ENCODE measurements at places on chromosomes 1 and 21.

DNA sequence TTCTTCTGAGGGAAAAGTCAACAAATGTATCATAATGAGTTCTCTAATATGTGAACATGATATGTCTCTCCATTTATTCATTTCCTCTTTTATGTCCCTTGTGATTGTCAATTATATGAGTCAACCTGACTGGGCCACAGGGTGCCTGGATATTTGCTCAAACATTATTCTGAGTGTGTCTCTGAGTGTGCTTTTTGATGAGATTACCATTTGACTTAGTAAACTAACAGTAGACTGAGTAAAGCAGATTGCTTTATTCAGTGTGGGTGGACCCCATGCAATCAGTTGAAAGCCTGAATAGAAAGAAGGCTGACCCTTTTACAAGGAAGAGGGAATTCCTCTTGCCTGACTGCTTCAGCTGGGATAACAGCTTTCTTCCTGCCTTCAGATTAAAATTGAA is 142.6 kb downstream of the SLC35F3 start:
- DNase-seq, result no peak

GRCh38 chr1:248697907-248698306 is 4.7 kb downstream of the OR14I1 start:
- DNase-seq, result no peak

DNA sequence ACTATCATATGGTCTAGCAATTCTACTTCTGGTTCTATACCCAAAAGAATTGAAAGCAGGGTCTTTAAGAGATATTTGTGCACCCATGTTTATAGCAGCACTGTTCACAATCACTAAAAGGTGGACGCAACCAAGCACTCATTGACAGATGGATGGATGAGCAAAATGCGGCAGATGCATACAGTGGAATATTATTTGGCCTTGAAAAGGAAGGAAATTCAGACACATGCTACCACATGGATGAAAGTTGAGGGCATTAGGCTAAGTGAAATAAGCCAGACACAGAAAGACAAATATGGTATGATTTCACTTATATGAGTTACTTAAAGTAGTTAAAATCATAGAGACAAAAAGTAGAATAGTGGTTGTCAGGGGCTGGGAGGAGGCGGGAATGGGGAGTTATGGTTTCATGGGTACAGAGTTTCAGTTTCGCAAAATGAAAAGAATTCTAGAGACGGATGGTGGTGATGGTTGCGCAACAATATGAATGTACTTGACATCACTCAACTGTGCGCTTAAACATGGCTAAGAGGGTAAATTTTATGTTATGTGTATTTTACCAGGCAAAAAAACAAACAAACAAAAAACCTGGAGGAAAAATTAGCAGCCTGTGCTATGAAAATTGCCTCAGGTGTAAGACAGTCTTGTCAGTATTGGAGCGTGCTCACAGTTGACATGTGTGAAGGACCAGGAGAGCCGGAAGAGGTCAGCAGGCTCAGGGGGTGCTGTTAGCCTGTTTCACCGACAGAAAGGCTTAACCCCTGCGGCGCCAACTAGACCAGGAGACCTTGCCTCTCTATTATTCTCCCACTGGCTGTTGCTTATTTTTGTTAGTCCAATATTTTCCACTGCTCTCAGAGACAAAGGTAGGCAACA is 26.5 kb downstream of the CD247 start:
- DNase-seq, result no peak

- DNase-seq, result no peak
These were observed 93.7 kb downstream of the HHIPL2 start for GRCh38 chr1:222454186-222454585.

DNA sequence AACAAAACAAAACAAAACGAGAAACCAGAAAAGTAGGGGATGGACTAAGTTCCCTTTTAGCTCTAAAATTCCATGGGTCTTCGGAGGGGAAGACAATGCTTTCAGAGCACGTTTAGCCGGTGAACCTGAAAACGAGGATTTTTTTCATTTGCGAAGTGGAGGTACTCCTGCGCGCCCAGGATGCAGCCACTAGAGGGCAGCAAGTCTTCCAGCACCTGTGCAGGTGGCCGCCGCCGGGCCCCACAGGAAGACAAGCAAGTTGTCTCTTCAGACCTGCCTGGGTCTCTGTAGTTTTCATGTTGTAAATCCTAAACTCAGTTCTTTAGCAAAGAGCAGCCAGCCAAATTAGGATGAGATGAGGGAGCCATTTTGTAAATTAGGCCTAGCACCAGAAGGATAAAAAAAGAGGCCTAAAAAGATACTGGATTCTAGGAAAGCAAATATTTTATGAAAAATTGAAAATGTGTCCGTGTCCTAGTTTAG is 17.7 kb upstream of the SNX27 start:
- DNase-seq, result peak; percentile 62

DNA sequence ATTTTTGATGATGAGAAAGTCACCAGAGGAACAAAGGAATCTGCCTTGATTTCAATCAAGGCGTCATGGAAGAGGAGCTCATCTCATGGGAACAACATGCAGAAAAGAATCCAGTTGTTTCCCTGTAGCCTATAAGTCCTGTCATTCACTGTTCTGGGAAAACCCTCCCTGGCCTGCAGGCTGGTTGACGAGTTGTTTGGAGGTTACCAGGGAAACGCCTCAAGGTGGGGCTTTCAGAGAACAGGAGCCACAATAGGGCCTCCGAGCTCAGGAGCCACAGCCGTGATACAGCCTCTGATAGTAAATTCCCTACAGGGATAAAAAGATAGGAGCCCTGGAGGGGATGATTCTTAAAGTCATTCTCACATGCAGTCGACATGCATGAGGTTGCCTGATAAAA is 135.2 kb downstream of the PSMG1 start:
- no peak for DNase-seq

DNA sequence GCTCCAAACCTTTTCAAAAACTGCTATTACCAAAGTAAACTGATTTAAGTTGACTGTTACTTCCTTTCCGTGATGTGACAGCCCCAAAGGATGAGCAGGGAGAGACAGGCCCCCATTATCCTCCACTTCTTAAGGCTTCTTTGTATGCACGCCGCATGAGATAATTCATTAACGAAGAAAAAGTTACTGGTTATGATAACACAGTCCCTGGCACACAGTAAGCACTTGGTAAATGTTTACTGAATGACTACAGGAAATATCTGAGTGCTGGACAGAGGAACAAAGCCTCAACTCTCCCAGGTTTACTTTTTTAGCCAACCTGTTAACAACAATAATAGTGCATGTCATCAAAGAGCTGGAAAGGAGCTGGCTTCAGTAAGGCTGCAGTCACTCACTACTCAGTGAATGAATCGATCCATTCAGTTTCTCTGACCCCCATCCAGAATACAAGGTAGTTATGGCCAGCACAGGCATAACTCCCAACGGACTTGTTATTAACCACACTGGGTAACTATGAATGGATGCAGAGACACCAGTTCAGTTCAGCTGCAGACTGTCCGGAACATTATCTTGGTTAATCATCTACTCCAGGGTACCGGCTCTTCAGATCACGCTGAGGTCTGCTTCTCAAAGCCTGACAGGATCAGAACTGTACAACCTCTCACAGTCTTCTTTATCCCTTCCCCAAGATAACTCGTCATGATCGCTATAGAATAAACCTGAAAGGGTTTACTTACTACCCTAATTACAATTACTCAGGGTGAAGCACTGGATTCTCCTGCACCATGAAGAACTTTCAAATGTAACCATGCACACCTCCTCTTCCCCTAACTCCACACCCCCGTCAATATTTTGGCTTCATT is 58.3 kb downstream of the TGFBR3 start:
- no peak for DNase-seq

- DNase-seq, result no peak
These were observed 63.4 kb upstream of the MAP1LC3C start for GRCh38 chr1:242062271-242062670.

DNA sequence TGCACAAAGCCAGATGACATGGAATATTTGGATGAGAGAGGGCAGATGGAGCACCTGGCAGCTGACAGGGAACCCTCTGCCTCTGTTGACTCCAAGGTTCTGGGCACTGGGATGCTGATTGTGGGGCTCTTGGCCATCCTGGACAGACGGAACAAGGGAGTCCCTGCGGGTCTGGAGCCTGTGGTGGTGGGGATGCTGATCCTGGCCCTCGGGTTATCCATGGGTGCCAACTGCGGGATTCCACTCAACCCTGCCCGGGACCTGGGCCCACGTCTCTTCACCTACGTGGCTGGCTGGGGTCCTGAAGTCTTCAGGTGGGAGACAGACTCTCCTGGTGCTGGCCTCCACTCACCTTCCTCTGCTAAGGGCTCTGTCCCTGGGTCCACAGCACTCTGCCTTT is 1.8 kb upstream of the ATP8B2 start:
- DNase-seq, result no peak

DNA sequence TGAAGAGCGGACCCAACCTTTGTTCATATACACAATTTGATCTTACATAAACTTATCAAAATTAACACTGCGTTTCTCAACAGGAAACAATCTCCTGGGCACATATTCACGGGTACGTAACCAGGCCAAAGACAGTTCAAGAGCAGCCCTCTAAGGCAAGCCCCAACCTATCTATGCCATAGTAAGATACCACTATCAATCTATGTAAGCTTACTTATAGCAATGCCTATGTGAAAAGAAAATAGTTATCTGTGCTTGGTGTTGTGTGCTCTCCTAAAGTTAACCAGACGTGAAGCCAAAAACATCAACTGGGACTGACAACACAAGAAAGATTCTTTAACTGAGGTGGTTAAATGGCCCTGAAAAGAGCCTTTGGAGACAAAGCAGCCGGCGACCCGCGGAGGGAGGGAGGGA is 49.4 kb upstream of the BOLA1 start:
- no peak for DNase-seq

DNA sequence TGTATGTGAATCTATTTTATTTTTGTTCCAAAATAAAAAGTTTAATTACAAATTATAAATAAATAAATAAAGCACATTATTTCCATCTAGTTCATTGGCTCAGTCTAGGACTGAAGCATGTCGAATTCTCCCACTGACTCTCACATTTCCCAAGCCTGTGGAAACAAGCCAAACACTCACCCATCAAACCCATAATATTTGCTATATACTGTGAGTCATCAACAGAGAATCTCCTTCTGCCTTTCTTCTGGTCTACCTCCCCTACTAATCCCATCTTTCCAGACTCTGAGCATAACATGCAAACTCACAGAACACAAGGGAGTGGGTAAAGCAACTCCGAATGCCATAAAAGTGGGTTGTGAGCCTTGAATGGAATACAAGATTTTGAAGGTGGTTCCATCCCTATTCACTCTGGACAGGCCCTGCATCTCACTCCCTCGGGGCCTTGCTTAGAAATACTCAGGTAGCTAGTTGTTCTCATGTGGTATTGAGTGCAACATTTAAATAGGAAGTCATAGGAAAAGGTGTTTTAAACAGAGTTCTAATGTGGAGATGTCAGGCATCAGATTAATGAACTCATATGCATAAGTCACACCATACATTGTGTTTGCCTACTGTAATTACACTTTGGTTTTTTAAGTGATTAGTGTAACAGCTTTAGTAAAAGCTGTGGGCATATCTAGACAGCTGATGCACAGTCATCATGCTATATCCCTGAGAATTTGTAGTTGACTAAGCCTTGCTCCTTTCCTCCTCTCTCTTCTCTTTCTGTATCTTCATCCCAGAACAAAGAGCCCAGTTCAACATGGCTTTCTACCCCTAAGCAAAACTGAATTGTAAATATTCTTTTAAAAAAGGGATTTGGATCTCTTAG is 47.0 kb downstream of the F5 start:
- no peak for DNase-seq

DNA sequence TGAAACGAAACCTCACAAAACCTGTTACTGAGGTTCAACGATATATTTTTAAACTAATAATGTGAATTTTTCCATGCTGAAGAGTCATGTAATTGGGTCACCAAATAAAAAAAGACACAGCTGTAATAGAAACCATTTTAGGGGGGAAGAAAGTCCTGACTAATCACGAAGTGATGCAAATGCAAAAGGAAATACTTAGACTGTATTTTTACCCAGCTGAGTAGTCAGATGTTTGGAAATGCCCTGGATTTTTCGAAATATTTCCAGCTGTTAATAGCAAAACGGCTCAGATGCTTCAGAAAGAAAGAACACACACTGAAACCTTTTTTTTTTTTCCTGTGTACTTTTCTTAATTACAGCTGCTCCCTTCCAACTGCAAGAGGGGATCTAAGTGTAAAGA is 210.3 kb downstream of the SETD4 start:
- no peak for DNase-seq

GRCh38 chr1:208248307-208248801 is 4.2 kb upstream of the PLXNA2 start:
- no peak for DNase-seq

GRCh38 chr1:111624382-111624781 is 4.8 kb downstream of the RAP1A start:
- no peak for DNase-seq

GRCh38 chr1:56516539-56517252 is 62.7 kb downstream of the PLPP3 start:
- no peak for DNase-seq

DNA sequence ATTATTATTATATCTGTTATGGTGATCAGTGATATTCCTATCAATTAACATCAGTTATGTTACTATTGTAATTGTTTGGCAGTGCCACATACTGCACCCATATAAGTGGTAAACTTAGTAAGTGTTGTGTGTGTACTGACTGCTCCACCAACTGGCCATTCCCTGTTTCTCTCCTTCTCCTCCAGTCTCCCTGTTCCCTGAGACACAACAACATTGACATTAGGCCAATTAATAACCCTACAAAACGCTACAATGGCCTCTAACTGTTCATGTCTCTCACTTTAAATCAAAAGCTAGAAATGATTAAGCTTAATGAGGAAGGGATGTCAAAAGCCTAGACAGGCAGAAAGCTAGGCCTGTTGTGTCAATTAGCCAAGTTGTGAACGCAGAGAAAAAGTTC is 6.6 kb upstream of the THRAP3 start:
- DNase-seq, result no peak

DNA sequence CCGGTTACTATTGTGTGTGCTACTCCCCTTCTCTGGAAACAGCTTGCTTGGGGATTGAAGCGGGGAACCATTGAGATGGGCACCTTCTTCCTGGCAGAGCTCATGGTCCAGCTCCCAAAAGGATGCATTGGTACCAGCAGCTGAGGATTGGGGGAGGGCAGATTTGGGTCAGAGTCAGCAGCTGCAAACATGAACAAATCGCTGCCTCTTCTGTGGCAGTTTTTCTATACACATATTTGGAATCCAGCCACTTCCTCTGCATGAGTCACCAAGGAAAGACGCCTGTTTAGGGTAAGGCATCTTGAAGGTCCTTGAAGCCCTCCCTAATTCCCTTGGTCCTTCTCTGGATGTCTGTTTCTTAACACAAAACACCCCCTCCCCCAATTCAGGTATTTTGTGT is 104.7 kb downstream of the DAB1 start:
- DNase-seq, result no peak

DNA sequence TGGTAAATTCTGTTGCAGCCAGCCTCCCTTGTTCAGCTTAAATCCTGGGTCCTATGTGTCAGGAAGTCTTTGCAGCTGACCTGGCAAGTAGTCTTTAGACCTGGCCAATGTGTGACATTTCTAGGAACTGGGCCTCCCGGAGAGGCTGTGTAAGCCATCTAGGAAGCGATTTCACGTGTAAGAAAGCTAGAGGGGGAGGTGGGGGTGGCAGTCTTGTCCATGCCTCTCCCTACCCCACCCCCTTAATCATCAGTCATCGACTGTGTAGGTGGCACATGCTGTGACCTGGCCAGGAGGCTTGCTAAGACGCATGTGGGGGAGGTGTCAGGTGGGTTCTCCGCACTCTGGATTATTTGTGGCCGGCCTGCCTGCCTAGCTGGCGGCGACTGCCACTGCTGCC is 8.4 kb downstream of the C1orf226 start:
- DNase-seq, result no peak

All from effector memory CD4-positive, alpha-beta T cell (primary cell).